Endothelial cell (in vitro differentiated cells): ENCODE measurements at places on chromosomes 12 and 14.
A peak's percentile ranks its signal among the peaks of the same experiment; 100 is the strongest.

- no peak for DNase-seq
These were observed 132.5 kb downstream of the DAAM1 start for GRCh38 chr14:59320763-59321625.

DNA sequence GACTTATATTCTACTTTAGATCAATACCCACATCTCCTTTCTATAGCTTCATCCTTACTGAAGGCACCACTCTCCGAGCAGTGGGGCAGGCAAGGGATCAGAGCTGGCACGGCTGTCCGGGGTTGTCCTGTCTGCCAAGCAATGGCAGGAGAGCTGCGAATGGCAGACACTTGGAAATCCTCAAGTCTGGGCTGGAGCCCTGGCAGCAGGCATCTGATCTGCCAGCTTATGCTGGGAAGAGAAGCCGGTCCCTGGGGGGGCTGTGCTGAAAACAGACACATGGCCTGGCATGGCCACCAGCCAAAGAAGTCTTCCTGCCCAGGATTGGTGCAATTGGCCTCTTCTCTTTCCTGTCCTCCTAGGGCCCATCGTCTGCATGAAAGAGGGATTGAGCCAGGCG lies 280.2 kb upstream of the PWP1 start:
- DNase-seq: no peak

- DNase-seq: no peak
These were observed 78.4 kb upstream of the RAP1B start for GRCh38 chr12:68532204-68532886.

GRCh38 chr14:22872033-22872832 lies 693 bp downstream of the LRP10 start:
- peak; percentile 83 for DNase-seq

- no peak for DNase-seq
These were observed 141.9 kb upstream of the C14orf180 start for GRCh38 chr14:104437703-104438102.

DNA sequence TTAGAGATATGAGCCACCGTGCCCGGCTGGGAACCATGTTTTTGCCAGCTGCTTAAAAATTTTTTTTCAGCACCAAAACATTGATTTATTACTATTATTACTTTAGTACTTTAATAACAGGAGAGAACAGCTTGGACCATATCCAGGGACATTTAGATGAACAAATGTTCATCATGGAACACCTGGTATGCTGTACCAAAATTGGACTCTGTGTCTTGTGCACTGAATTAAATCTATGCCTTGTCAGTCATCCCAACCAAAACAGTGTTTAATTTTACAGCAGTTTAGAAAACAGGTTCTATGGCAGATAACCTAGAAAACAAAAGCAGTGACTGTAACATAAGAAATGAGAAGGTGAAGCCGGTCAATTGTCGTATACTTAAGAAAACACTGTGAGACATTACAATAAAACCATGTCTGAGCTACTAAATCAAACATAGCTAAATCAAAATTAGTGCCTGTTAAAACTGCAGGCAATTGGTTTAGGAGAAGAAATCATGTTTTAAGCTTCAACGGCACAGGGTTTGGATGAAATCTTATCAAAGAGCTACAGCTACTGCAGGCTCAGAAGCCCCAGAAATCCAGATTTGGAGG lies 58.2 kb upstream of the PYGL start:
- DNase-seq: no peak

- no peak for DNase-seq
These were observed 48.2 kb downstream of the CALM1 start for GRCh38 chr14:90445011-90445410.

GRCh38 chr14:70183991-70184390 lies 4.8 kb downstream of the SLC8A3 start:
- DNase-seq: no peak

DNA sequence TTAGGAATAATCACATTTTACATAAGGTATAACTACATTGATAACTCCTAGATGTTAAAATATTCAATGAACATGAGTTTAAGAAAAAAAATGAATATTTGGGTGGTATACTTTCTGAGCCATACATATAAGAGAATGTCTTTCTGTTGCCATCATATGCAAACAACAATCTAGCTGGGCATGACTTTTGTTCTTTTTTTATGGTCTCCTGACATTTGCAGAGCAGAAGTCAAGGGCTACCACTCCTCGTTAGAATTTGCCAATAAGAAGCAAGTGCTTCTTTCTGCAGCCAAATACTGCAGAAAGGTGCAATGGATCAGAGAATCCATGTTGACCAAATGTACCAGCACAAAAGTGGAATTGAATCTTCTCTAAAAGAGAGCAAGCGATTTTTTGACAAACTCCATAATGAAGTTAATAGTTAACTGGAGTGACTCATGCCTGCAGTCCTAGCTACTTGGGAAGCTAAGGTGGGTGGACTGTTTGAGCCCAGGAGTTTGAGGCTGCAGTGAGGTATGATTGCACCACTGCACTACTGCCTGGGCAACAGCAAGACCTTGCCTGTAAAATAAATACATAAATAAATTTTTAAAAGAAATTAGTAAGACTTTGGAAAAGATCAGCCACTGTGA lies 25.5 kb upstream of the CCDC91 start:
- DNase-seq: no peak

DNA sequence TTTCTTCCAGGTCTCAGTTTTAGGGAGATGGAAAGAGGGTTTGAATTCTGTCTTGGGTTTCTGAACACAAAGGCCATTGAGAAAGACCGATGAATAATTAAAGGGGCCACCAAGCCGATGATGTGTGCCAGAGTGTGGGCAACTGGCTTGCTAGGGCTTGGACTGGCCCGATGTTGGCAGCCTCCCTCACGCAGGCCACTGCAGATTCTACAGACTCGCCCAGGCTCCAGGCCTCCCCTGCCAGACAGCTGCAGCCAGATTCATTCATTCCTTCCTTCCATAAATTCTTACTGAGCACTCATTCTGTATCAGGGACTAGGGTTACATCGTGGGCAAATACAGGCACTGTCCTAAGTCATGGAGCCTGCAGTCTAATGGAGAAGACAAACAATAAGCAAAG lies 34.9 kb downstream of the ACTN1 start:
- no peak for DNase-seq

DNA sequence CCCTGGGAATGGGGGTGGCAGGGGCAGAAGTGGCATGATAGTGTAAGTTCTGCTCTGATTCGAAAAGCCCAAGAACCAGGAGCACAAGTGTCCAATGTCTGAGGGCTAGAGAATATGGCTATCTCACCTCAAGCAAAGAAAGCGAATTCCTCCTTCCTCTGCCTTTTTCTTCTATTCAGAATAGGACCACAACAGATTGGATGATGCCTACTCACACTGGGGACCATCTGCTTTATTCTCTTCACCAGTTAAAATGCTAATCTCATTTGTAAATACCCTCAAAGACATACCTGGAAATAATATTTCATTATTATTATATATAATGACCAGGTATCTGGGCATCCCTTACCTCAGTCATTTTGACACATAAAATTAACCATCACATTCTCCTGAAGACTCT lies 808.7 kb downstream of the NRXN3 start:
- DNase-seq: no peak

DNA sequence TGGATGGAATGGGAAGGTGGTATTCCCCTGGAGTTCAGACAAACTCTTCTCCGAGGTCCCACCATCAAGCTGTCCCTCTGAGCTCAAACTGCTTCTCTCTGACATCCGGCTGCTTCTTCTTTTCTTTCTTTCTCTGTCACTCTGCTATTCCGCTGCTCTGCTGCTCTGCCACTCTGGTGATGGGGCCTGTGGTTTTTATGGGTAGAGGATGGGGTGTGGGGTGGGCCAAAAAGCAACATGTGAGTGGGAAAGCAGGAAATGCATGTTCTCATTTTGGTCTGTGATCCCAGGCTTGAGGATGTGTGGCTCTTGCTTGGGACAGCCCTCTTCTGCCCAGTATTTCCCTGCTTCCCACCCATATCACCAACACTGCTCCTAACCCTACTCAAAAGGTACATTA lies 30.6 kb downstream of the CLECL1 start:
- DNase-seq: no peak

DNA sequence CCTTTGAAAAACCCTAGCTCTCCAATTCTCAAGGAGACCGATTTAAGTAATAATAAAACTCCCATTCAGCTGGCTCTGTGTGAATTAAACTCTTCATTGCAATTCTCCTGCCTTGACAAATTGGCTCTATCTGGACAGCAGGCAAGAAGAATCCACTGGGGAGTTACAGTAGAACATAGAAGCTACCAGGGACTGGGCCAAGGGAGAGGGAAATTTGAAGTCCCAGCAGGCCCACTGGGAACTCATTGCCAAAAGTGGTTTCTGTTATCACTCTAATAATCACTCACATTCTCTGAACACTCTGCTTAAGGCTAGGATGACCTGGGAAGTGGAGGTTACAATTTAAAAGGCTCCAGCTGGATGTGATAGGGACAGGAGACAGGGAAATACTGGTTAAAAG lies 384.5 kb upstream of the CCDC196 start:
- no peak for DNase-seq

DNA sequence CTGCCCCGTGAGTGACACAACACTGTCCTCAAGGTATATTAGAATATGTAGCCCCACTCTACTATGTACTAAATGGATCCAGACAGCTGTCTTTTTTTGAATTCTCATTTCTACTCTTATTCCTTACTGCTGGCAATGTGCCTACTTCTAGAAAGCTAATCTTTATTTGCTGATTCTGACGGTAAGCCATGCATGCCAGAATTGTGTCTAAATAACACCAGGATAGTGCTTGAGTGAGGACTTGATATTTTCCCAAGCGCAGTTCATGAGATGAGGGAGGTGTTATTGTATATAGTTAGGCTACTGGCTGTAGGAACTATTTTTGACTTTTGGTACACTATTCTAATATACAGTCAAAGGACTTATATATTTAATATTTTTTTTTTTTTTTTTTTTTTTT lies 316.2 kb upstream of the NAV3 start:
- no peak for DNase-seq

GRCh38 chr12:85367936-85368335 lies 87.9 kb downstream of the ALX1 start:
- DNase-seq: no peak

GRCh38 chr12:52506858-52507715 lies 13.1 kb downstream of the KRT5 start:
- DNase-seq: no peak

DNA sequence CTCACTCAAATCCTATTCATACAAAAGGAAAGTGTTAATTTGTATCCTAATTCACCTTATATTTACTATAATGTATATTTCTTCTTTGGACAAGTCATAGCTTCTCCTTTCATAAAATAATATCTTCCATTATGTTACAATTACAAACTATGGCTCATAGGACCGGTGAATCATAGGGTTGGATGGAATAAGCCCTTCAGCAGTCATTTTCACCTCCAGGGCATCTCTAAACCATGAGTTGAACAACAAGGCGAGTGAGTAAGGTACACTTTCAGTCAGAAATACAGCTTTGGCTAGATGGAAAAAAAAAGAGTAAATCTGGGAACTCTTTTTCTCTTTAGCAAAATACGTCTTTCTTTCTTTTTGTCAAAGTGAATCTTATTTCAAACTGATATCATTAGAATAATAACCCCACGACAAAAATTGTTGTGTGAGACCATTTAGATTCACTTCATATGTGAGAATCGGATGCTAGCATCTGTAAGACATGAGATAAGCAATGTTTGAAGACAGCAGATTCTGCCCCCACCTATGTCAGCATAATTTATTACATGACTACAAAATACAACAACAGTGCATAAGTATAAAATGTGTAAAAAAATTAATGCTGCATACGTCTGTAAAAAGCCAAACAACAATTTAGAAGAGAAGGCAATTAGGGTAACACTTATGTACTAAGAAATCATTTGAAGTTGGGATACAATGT lies 184.4 kb upstream of the SLC38A2 start:
- DNase-seq: no peak

- DNase-seq: no peak
These were observed 3.6 kb upstream of the ISM2 start for GRCh38 chr14:77502109-77502782.

DNA sequence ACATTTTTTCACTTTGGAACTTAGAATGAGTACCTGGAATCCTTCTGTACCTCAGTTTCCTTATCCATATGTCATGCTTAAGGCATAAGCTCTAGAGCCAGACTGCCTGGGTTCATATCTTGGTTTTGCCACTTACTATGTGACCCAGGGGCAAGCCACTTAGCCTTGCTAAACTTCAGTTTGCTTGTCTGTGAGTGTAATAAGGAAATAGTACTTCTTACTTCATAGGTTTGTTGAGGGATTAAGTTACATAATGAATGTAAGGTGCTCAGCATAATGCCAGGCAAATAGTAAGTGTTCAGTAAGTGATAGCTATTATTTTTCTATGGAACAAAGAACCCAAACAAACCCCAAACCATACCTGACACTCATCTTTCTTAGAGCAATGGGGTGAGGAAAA lies 225.1 kb downstream of the BCAT1 start:
- DNase-seq: no peak

GRCh38 chr12:12786351-12786705 lies 869 bp downstream of the APOLD1 start:
- no peak for DNase-seq

- no peak for DNase-seq
These were observed 120.3 kb downstream of the RPAP3 start for GRCh38 chr12:47585507-47585906.

DNA sequence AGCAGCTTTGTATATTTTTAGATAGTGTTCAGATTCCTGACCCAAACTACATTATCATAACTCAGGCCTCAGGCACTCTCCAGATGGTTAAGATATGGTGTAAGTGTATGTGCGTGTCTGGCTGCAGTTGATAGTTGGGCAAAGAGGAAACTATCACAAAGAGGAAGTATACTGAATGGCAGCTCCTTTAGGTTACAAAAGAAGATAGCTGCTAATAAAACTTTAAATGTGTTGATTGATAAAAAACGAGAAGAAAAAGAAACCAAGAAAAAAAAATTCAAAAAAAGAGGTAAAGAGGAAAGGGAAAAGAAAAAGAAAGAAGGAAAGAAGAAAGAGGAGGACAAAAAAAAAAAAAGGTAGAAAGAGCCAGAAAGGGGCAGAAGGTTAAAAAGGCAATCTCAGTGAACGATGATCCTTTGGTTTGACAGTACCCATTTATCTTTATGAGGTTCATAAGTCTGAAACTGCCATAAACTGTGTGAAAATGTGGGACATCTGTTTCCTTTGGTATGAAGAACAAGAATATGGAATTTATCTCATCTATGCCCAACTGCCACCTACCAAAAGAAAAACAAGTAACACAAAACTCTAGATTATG lies 42.2 kb downstream of the TAOK3 start:
- DNase-seq: no peak
